ENCODE measurements at places on chromosomes 4 and X.

GRCh38 chr4:86452924-86453531 is 93.2 kb upstream of the MAPK10 start:
- no peak for DNase-seq

DNA sequence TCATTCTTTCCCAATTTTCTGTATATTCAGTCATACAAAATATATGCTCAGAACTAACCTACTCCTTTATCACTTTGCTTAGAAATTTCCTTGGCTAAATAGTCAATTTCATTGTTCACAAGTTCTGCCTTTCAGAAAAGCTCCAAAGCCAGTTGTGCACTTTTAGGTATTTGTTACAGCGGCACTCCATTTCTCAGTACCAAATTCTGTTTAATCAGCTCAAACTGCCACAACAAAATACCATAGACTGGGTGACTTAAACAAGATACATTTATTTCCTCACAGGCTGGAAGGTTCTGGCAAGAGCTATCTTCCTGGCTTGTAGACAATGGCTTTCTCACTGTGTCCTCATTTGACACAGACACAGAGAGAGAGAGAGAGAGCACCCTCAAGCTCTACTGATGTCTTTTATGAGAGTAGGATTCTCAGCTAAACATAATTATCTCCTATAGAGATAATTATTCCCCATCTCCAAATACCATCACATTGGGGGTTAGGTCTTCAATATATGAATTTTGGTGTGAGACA is 188.8 kb upstream of the FSTL5 start:
- no peak for DNase-seq

- no peak for DNase-seq
Measured at GRCh38 chrX:48720577-48721250, 24.2 kb downstream of the SUV39H1 start.

GRCh38 chrX:15320297-15320696 is 4.9 kb upstream of the ASB11 start:
- no peak for DNase-seq

- DNase-seq, result no peak
Measured at GRCh38 chr4:99754756-99755155, 61.9 kb upstream of the DAPP1 start.

DNA sequence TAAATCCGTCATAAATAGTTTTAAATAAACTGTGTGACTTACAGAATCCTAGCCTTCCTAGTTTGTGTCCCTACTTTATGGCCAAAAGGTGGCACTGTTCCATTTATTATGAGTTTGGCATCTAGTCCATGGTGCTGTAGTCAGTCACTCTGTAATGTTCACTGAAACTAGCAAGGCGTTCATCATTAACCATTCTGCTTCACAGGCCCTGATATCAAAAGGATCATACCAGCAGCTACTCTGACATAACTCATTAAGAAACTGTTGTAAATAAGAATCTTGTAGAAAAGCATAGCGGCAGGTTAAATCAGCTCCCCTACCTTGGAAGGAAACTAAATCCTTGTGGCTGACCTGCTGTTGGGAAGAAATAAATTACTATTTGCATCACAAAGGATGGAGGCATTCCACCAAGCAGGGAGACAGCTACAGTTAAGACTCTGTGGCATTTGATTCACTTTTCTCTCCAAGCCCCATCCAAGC is 919.6 kb upstream of the DIAPH2 start:
- DNase-seq, result peak; percentile 41

DNA sequence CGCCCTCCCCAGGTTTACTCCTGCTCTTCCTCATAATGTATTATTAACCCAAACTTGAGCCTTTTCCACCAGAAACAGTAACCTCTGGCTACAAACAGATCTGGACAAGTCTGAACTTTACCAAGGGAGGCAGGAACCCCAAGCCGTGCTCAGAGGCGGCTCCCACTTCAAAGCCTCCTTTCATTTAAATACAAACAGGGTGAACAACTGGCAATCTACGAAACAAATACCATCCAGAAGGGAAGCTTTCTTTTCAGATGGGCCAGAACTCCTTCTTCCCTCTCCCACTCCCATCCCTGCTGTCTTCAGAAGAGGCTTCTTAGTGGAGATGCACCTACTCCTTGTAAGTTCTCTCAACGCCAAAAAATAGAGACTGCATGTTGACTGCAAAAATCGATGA is 2.1 kb upstream of the GPC4 start:
- DNase-seq, result no peak

DNA sequence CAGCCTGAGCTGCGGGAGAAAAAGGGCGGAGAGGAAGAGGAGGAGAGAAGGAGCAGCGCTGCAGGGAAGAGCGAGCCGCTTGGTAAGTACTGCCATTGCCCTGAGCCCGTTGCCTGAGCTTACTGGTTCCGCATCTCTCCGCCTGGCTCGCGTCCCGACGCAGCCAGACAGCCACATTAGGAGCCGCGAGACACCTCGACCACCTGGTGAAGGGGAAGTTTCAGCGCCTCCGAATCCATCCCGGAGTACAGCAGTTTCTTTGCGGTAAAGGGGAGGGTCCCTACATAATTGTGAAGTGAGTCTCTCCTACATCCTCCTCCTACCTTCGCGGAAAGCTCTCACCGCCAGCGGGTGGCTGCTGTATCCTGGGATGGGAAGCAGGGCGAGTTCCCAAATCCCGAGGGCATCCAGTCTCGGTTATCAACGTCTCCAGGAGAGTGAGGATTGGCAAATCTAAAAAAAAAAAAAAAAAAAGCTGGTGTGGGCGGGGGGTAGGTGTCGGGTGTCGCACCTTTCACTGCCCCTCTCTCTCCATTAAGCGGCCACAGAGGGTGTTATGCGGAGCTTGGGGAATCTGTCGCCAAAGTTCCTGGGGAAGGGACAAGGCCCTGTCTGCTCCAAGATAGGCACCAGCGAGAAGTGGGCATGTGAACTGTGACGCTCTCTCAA is 7.9 kb downstream of the TBX22 start:
- DNase-seq, result no peak

DNA sequence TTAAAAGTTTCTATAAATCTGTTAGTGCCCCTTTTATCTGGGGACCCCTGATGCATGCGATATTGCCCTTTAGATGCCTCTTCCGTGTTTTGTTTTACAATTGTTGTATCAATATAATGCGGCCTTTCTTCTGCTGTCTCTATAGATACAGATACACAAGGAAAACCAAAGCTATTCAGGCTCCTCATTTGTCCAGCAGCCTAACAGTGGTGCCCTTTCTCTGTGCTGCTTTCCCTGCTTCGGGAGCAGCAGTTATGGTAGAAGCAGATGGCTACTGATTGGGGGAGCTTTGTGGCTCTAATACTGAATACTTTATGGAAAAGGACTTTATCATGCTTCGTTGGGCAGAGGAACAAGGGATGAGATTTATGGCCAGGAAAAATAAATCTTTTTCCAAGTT is 10.6 kb upstream of the PRDM8 start:
- no peak for DNase-seq

- DNase-seq, result no peak
Measured at GRCh38 chr4:165963621-165964020, 90.6 kb downstream of the TLL1 start.

DNA sequence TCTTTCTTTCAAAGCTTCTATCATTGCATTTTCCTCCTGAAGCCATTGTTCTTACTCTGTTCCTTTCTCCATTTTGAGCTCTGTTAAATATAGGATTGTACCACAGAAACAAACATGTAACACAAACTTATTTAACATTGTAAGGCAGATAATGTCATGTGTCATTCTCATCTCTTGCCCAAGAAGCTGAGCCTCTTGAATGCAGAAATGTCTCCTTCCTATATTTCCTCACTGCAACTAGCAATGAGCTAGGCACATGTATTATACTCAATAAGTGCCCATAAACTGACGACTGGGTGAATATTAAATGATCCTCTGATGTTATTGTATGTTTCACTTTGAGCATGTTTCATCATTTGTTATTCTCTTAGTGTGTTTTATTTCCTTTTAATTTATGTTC is 56.7 kb upstream of the SLC7A11 start:
- DNase-seq, result no peak
